Tibial nerve (tissue), 4 donors: ENCODE measurements at places on chromosomes 6 and 20. TPM values are rescaled to one million over a fixed set of nuclear protein-coding genes. Genes with fewer than 3 reads are reported as not detected.

The ADGB gene
- total RNA-seq: not detected

The SCRT2 gene
- not detected for total RNA-seq

The COL11A2 gene
- total RNA-seq: 1.5 TPM

The MMP24 gene
- 0.66 TPM for total RNA-seq

The GPLD1 gene
- 2.7 TPM for total RNA-seq

The FAM217A gene
- total RNA-seq: not detected

The RAET1G gene
- 1.5 TPM for total RNA-seq

The MLIP gene
- 383 TPM for total RNA-seq

The MYB gene
- total RNA-seq: 1.2 TPM

The SLC22A1 gene
- 5.5 TPM for total RNA-seq

The WFDC5 gene
- not detected for total RNA-seq

The PBOV1 gene
- not detected for total RNA-seq

The B3GAT2 gene
- 0.30 TPM for total RNA-seq

The OOEP gene
- total RNA-seq: not detected

The TMEM244 gene
- total RNA-seq: not detected

The WFDC12 gene
- not detected for total RNA-seq

The LY6G6C gene
- total RNA-seq: not detected

The GDAP1L1 gene
- total RNA-seq: not detected

The PPP1R3G gene
- 5.1 TPM for total RNA-seq

The BTNL2 gene
- not detected for total RNA-seq

The C20orf202 gene
- total RNA-seq: 0.59 TPM

The TRIM10 gene
- total RNA-seq: not detected

The CDH22 gene
- not detected for total RNA-seq

The BCLAF1 gene
- 108 TPM for total RNA-seq

The HLA-DMA gene
- 29.1 TPM for total RNA-seq

The SLC17A2 gene
- total RNA-seq: not detected

The CCN6 gene
- total RNA-seq: not detected

The ME1 gene
- 15.5 TPM for total RNA-seq
